ENCODE measurements at places on chromosomes 5 and 9. TPM values are rescaled to one million over a fixed set of nuclear protein-coding genes. Genes with fewer than 3 reads are reported as not detected.

DNA sequence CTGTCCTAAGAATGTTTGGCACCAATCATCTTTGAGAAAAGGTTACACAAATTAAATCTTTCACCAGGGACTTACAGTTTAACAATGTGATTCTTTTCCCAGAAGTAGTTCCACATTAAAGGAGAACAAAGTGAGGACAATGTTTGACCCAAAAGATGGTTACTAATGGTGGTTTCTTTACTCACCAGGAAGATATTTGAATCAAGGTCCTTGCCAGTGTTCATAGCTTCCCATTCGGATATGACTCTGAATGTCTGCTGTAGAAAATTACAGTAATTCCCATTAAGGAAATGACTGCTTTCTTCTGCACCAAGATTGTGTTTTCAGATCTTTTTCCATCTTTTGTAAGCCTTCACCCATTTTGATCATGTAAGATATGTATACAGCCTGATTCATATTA, 114.6 kb upstream of the ADAMTSL1 start:
- DNase-seq, result no peak

Gene GFI1B
- total RNA-seq, result 0.14 TPM

GRCh38 chr5:173830421-173830820, 57.7 kb upstream of the CPEB4 start:
- DNase-seq, result no peak

DNA sequence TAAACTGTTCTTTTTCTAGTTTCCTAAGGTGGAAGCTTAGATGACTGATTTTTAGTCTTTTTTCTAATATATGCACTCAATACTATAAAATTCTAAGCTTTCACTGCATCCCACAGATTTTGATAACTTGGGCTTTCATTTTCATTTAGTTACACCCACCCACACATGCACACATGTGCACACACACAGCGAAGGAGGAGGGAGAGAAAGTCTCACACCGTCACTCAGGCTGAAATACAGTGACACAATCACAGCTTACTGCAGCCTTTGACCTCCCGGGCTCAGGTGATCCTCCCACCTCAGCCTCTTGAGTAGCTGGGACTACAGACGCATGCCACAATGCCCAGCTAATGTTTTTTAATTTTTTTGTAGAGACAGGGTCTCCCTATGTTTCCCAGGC, 96.5 kb downstream of the SMIM23 start:
- DNase-seq, result no peak

DNA sequence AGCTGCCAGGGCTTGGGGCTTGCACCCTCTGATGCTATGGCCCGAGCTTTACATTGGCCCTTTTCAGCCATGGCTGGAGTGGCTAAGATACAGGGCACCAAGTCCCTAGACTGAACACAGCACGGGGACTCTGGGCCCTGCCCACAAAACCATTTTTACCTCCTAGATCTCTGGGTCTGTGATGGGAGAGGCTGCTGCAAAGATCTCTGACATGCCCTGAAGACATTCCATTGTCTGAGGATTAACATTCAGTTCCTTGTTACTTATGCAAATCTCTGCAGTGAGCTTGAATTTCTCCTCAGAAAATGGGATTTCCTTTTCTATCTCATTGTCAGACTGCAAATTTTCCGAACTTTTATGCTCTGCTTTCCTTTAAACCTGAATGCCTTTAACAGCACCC, 337.0 kb upstream of the SMC2 start:
- DNase-seq, result no peak

GRCh38 chr5:93595420-93596147, 12.6 kb downstream of the NR2F1 start:
- DNase-seq, result no peak

Gene PCA3
- not detected for total RNA-seq

GRCh38 chr9:34579104-34579807, 10.3 kb downstream of the CNTFR start:
- DNase-seq, result no peak

Gene C9orf85
- 22.0 TPM for total RNA-seq

DNA sequence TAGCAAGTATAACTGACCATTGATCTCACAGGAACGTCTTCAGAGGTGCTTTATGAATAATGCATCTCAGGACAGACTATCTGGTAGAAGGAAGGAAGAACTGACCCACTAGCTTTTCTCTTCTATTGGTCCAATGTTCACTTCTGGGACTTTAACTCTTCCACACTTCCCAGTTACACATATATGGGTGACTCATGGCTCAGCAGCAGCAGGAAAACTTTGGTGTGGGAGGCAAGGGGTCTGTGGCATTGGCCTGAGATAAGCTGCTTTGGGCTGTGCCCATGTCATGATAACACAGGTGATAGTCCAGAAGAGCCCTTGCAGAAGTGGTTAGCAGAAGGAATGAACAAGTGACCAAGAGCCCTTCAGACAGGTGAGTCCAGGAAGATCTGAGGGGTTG, 148.8 kb downstream of the RAB3C start:
- no peak for DNase-seq

DNA sequence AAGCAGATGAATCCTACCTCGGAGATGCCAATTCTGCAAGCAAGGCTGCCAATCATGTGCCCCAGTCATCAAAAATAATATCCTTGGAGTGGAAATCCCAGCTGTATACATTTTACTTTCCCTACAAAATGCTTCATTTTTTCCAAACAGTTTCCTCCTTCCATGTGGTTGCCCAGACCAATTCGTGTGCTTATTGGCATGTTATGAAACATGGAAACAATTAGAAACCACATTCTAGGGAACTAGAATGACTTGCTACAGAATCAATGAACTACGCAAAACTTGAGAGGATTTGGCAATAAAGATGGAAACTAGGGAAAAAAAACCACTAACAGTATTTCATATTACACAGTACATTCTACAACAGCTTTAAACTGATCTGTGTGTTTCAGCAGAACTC, 584.5 kb upstream of the DMAC1 start:
- no peak for DNase-seq

Gene FABP6
- not detected for total RNA-seq

DNA sequence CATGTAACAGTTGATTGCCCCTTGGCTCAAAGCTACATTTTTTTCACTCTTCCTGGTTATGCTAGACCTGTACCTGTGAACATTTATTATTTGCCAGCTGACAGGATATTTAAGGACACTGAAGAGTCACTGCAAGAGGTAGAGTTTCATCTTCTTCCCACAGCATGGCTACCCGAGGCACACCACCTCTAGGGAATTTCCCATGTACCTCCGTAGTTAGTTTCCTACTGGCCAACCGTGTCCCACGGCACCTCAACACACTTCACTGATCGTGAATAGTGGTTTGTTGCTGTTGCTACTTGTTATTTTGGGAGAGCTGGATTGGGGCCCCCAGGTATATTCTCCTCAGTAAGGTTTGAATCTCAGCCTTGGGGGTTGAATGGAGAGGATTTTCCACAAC, 648.6 kb downstream of the SEMA5A start:
- no peak for DNase-seq

DNA sequence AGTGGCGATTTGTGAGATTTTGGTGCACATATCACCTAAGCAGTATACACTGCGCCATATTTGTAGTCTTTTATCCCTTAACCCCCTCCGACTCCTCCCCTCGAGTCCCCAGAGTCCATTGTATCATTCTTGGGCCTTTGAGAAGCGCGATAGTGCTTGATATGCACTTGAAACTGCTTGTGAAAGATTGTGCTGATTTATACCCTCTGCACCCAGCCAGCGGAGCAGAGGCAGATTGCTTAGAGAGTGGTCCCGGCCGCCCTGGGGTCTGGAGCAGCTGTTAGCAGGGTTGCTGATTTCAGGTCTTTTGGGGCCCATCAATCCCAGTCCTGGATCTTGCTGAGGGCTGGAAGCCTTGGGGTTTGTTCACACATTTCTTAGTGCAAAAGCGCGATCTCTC, 13.0 kb upstream of the FAM240B start:
- DNase-seq, result no peak

- no peak for DNase-seq
These were observed 48.0 kb upstream of the DMRT3 start for GRCh38 chr9:928363-929042.

- DNase-seq, result no peak
These were observed 170.2 kb downstream of the HSPA4 start for GRCh38 chr5:133222040-133222439.

Gene PTPN3
- total RNA-seq, result 1.5 TPM

Gene MCCC2
- total RNA-seq, result 28.0 TPM

- DNase-seq, result no peak
These were observed 73.1 kb upstream of the TBC1D9B start for GRCh38 chr5:179980767-179981166.

GRCh38 chr9:70514273-70514672, 99.8 kb upstream of the KLF9 start:
- DNase-seq, result no peak

Gene DMRTA1
- total RNA-seq, result 11.0 TPM

Gene ABCA1
- total RNA-seq, result 13.8 TPM

Gene TOPORS
- 17.8 TPM for total RNA-seq

GRCh38 chr5:65120371-65120967, 351.7 kb downstream of the CWC27 start:
- no peak for DNase-seq

Gene SLC34A1
- not detected for total RNA-seq

Gene MEIKIN
- not detected for total RNA-seq

Gene PHF24
- total RNA-seq, result under 0.01 TPM

- no peak for DNase-seq
These were observed 18.3 kb downstream of the CSF1R start for GRCh38 chr5:150068071-150068470.

- no peak for DNase-seq
These were observed 3.2 kb downstream of the LHX6 start for GRCh38 chr9:122225312-122226141.

- DNase-seq, result no peak
These were observed 56.4 kb downstream of the LHFPL2 start for GRCh38 chr5:78591972-78592700.

Gene MEGF9
- 16.2 TPM for total RNA-seq

DNA sequence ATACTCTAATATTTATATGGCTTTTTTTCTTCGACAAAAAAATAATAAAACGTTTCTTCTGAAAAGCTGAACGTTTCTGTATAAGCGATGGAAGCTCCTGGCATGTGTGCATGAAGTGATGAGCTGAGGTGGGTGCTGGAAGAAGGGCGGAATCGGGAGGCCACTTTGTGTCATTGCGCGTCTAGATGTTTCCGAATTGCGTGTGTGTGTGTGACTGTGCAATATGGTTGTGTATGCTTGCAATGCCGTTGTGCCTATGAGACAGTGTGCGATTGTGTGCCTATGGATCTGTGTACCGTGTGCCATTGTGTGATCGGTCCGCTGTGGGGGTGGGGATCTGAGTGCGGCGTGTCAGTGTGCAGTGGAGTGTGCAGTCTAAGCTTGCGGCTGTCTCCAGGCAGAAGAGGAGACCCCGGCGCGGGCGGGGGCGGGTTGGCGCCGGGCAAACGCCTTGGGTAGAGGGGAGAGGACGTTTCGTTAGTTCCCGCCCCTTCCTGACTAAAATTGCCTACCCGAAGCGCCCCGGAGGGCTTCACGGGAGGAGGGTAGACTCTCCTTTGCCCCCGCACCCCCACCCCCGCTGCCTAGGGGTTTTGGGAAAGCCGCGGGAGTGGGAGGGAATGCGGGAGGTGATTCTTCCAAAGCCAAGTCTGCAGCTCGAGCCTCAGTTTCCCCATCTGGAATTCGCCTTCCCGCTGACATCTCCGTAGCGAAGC, 24.2 kb downstream of the PCDHGC5 start:
- no peak for DNase-seq

Gene LCN15
- not detected for total RNA-seq

Gene PELO
- total RNA-seq, result 20.5 TPM

DNA sequence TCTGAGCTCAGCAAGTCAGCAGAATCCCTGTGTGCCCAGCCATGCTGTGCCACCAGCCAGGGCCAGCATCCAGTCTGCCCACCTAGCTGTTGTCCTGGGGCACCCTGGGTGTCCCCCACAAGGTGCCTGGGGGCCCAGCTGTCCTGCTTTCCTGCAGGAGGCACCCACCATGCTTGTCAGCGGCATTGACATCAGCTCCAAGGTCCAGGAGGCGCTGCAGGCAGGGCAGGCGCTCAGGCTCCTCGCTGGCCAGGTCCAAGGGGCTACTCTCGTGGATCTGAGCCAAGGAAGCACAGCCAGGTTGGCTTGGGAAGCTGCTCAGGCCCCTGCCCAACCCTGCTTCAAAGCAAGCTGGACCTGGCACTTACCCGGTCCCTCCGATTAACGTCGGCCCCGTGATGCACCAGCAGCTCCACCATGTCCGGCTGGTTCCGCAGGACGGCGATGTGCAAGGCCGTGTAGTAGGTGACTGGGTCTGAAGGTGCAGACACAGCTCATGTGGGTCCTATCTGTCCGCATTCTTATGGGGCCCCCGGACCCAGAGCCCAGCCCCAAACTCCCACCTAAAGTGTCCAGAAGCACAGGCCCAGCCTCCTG, 2.8 kb downstream of the ASB6 start:
- no peak for DNase-seq

GRCh38 chr9:18707061-18707461, 233.1 kb downstream of the ADAMTSL1 start:
- DNase-seq, result no peak

Gene KCNT1
- total RNA-seq, result not detected

GRCh38 chr5:675871-676698, 17.1 kb downstream of the TPPP start:
- peak; percentile 12 for DNase-seq

Gene LOX
- 13.5 TPM for total RNA-seq

DNA sequence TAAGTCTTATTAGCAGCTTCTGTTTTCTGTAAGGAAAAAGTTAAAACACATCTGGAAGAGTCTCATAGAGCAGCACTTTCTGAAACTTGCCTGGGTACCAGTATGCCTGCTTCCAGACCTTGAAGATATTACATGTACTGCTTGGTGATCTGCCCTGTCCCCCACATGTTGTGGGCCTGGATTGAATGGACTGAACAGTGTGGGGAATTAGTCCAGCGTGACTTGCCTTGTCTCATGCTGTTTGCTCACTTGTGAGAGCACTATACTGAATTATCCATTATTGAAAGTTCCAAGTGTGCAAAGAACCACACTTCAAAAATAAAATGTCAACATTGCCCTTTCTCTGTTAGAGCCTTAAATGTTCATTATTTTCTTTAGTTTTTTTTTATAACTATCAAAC, 8.9 kb downstream of the CTNNA1 start:
- no peak for DNase-seq

DNA sequence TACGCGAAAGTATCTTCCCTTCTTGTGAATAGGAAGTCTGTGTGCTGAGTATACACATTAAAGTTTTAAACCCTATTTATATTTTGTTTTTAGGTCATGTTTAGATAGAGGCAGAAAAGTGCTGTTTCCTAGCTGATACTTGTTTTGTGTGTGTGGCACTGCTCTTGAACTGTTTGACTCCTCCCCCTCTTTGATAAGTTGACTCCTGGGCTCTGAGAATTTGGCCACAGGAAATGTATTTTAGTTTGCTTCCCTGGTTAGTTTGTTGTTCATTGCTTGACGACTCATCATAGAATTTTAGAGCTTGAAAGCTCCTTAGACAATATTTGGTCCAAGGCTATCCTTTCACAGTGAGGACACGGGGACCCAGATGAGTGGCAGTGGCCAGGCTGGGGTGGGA, 2.0 kb upstream of the CDC14B start:
- no peak for DNase-seq

GRCh38 chr9:85040821-85041465, 371.4 kb downstream of the NTRK2 start:
- no peak for DNase-seq

- DNase-seq, result no peak
These were observed 75.9 kb upstream of the SEMA6A start for GRCh38 chr5:116650544-116650943.
